ENCODE measurements at places on chromosomes 1 and 21.

DNA sequence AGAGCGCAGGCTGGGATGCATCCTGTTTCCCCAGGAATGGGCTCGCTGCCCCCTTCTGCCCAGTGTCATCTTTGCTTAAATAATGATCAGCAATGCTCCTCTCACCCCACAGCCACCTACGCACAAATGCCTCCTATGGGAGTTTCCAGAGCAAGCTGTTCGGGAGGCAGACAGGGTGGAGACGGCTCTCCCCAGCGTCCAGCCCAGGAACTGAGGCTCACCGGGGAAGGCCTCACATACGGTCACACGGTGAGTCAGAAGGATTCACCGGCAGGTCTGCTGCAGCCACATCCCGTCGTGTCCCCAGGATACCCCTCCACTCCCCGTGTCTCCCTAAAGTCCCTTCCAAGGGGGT is 40.3 kb upstream of the RUNX3 start:
- no peak for DNase-seq

GRCh38 chr1:116737020-116737854 is 17.0 kb upstream of the CD2 start:
- DNase-seq: peak; percentile 90

DNA sequence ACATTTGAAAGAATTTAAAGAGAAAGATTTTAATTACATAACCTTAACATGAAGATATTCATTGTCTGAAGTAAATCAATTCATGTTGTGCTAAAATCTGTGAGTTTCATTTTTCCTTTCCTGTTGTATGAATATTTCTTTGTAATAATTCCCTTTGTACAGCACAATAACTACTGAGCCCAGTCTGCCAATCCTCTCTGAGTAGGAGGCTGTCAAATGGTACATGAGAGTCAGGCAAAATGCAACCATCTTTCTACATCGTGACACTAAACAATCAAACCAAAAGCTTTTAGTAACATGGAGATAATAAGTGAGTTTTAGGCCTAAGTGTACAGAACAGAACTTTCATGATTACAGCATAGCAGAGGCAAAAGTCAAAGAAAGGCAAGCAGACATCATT is 165.5 kb downstream of the PLPPR4 start:
- no peak for DNase-seq

- DNase-seq: no peak
These were observed 30.5 kb downstream of the CCDC185 start for GRCh38 chr1:223423641-223424233.

DNA sequence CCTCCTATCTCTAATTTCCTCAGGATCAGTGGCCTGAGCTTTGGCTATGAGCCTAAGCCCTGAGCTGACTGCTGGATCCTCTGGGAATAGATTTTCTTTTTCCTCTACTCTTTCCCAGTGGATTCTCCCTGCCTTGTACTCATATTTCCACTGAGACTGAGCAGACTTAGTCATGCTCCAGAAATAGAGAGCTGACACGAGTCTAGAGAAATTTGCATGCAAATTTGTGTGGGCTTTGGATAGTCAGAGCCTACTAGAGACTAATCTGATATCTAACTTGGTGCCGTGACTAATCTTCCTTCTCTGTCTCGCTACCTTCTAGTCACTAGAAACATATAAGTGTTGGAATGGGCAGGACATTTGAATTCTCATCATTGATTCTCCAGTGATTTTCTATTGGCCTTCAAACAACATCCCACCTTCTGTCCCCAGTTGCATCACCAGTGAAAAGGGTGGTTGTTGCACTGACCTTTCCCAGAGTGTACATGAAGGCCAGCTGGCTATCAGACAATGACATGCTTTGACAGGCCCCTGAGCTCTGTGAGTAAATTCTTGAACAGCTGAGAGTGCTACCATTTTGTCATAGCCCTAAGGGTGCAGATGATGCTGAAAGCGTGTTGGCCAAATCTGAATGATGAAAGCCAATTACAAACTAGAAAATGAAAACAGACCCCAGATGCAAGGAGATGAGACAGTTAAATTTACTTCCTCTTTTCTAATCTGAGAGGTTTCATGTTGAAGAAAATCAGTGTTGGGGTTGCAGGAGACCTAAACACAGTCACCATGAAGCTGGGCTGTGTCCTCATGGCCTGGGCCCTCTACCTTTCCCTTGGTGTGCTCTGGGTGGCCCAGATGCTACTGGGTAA is at the start of gene FCRLA:
Gene FCRLA (plus strand): TSS at position 748 of the 866 bp plus-strand sequence. CDS start 36 bp downstream, at position 784.
- peak; percentile 92 for DNase-seq

DNA sequence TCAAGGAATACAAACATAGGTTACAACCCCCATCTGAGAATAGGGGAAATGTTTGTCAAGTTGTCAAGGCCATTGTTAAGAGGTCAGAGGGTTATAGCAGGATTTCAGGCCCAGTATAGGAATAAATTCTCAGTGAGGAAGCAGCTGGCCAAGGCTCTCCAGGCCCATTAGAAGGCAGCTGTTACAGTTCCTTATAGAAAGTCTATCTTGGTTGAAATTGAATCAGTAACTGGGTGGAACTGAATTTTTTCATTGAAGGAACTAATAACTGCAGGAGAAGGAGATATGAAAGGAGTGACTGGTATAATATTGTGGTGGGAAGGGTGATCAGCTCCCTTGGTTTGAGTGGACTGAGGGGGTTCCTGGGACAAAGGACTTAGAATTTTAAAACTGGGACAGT is 134.1 kb downstream of the CYYR1 start:
- DNase-seq: no peak

- DNase-seq: no peak
These were observed 6.0 kb downstream of the HES3 start for GRCh38 chr1:6249739-6250689.

GRCh38 chr1:119784191-119784781 is 15.6 kb upstream of the HMGCS2 start:
- DNase-seq: no peak

- DNase-seq: peak; percentile 82
These were observed 746 bp upstream of the LAMC1 start for GRCh38 chr1:183022202-183023145.

DNA sequence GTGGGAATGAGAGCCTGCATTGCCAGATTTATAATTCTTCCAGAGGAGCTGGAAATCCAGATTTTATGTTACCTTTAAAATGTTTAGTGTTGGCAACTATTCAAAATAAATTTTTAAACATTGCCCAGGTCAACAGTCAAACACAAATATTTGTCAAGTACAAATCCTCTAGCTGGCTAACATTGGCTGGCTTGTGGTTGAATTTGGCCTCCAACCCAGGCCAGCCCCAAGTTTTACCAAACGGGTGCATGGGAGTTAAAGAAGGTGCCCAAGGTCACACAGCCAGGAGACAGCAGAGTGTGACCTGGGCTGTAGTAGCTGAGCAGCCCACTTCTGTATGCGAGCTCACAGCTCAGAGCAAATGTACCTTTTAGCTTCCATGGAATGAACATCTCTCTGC is 240.6 kb downstream of the DSCAM start:
- DNase-seq: no peak

DNA sequence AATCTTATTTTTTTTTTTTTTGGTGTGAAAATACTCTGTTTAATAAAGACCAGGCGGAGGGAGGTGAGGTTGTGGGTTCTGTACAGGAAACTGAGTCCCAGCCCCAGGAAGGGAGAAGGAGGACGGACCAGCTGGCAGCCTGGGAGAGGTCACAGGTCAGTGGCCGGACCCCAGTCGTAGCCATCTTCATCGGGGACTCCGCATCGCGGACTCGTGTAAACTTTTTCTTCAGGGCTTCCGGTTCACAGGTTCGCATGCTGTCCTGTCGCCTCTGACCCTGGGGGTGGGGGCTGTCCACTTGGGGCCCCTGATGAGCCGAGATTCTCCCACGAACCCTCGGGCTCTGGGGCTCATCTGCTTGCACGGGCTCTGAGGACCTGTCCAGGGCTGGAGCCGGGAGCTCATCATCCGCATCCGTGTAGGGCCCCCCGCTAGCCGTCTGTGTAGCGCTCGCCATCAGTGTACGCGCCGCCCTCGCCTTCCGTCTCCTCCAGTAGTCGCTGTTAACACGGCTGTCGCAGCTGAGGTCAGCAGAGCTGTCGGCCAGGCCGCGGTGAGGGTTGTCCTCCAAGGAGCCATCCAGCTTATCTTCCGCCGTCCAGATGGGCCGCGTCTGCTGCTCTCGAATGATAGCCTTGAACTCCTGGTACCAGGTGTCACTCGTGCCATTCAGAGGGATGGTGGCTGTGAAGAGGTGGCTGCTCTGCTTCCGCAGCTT is 975.7 kb upstream of the PRMT6 start:
- DNase-seq: no peak

GRCh38 chr1:203039609-203040512 is 13.6 kb downstream of the PPFIA4 start:
- no peak for DNase-seq

GRCh38 chr1:85366391-85367170 is 90.1 kb upstream of the BCL10 start:
- DNase-seq: no peak

GRCh38 chr1:145942405-145942804 is 15.1 kb upstream of the RBM8A start:
- DNase-seq: no peak

DNA sequence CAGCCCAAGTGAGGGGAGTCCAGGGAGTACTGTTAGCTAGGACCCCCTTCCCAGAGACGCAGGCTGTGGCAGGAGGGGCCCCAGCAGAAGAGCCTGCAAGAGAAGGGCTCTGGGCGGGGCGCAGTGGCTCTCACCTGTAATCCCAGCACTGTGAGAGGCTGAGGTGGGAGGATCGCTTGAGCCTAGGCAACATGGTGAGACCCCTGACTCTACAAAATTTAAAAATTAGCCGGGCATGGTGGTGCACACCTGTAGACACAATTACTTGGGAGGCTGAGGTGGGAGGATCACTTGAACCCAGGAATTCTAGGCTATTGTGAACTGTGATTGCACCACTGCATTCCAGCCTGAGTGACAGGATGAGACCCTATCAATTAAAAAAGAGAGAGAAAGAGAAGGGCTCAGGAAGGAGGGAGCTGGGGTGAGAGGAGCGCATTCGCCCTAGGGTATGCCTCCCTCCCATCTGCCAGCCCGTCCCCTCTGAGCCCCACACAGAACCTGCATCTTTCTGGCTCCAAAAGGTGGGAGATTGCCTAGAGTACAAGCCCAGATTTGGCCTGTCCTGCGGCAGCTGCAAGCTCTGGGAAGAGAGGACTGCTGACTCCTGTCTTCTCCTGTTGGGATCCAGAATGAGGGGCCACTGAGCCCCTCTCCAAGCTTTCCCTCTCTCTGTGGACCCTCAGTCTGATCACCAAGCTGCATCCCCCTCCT is 3.6 kb downstream of the KCNQ4 start:
- DNase-seq: no peak

DNA sequence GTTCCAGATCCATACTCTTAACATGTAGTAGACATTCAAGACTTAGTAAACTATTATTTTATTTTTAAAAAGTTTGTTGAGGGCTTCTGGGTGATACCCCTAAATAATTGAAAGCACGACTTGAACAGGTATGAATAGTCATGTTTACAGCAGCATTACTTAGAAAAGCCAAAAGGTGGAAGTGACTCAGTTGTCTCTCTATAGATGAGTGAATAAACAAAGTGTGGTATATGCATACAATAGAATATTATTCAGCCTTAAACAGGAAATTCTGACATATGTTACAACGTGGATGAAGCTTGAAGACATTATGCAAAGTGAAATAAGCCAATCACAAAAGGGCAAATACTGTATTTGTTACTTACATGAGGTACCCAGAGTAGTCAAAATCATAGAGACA is 26.5 kb downstream of the TSNAX start:
- no peak for DNase-seq

DNA sequence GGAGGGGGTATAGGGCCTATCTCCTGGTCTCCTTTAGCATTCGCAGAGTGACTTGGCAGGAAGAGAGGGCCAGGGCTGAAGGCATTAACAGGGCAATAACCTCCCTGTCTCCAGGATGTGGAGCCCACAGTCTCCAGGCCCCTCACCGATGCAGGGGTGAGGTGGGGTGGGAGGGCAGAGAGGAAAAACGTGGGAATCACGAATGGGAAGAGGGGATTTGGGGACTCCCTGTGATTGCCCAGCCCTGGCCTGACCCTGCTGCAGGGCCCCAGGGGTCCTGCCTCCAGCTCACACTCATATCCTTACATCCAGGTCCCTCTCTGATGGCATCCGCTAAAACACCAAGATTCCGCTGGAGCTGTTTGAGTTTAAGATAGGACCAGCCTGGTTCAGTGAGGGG is 14.6 kb downstream of the TFAP2E start:
- no peak for DNase-seq

GRCh38 chr1:15693371-15693770 is 9.3 kb downstream of the PLEKHM2 start:
- no peak for DNase-seq

DNA sequence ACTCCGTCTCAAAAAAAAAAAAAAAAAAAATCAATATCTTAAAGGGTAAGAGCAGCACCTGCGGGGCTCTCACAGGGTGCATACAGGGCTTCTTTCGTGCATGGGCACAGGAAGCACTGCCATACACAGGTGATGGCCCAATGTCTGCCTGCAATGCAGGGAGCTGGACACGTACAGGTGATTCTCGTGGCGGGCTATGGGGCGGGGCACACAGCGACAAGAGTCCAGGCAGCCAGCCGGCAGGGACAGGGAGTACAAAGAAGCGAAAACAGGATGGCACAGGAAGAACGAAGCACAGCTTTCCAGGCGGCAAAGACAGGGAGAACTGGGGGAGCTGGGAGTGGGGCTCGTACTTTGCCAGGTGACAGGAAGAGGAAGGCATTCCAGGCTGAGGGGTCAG is 1.6 kb downstream of the KIF17 start:
- DNase-seq: no peak

- peak; percentile 27 for DNase-seq
These were observed 21.5 kb upstream of the SLC44A5 start for GRCh38 chr1:75632350-75632949.

DNA sequence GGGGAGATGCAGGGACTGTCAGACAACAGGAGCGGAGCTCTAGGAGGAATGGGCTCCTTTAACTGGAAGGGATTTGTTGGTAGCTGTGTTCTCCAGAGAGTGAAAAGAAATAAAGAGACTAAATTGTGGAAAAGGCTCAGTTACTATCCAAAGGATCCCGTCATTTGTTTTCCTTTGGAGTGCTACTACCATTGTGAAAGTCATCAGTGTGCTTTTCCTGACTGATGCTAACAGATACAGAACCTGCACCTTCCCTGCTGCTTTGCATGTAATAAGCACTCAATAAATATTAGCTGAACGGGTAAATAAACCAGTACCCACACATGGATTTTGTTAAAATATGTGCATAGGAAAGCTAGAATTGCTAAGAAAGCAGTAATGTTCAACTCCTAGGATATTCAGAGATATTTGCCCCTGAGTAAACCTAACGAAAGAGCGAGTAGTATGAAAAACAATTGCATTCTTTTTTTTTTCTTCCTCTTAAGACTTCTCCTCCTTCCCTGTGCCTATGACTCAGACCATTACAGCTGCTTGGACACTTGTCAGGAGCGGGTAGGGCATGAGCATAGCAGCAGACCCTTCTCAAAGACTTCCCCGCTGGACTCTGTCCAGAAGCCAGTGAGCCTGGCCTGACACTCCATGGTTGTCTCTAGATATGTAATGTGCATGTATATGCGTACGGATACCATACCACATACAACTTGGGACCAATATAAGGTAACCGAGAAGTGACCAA is 41.7 kb downstream of the PTGFRN start:
- no peak for DNase-seq

GRCh38 chr1:233230011-233230410 is 65.5 kb downstream of the PCNX2 start:
- no peak for DNase-seq
